ENCODE measurements at places on chromosomes 4 and X.

DNA sequence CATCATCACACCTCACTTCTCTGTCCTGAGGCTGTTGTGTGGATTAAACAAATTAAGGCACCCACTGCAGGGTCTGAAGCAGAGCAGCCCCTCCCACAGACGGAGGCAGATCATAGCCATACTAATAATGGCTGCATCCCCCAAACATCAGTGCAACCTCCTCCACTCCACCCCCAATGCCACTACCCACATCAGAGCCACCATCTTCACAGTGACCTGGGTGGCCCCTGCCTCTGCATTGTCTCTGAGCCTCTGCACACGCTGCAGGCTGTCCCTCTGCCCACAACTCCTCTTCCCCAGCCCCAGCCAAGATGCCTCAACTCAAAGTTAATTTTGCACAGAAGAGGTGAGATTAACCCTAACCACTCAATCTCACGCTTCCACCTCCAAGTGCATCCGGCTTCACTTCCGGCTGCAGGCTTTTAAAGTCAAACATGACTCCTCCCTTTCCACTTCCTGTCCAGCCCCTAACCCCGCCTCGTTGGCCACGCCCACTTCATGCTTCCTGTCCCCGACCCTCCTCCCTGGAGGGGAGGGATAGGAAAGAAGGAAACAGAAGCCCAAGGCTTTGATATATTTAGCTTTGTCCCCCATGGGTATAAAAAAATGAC is 22.7 kb downstream of the JAKMIP1 start:
- no peak for DNase-seq

- no peak for DNase-seq
Observed at GRCh38 chr4:167555338-167556022, 321.2 kb upstream of the SPOCK3 start.

- DNase-seq: no peak
Observed at GRCh38 chr4:125432078-125432477, 117.3 kb downstream of the FAT4 start.

DNA sequence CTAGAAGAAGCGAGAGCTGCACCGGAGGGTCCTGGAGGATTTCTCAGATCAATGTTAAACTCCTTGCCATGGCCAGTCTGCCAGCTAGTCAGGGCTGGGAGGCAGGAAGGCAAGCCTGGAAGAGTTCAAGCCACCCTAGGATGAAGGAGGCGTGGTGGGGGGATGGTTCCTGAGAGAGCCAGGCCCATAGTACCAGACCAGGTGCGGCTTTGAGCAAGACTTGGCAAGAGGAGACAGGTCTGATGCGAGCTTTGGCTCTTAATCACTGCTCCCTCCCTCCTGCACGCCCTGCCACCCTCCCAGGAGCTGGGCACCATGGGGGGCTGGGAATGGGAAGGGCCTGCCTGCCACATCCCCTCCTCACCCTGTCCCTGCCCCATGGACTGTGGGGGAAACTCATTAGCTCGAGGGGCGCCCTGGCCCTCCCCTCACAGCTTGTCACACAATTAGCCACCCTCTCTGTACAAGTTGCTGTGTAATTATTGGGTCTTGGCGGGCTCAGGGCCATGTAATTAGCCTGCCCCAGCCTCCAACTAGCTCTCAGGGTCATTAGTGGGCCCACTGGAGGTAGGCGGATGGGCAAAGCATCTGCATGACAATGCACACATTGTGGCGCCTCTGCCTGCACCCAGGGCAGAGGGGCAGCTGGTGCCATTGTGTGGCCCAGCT is 50.3 kb downstream of the EFNB1 start:
- DNase-seq: no peak

DNA sequence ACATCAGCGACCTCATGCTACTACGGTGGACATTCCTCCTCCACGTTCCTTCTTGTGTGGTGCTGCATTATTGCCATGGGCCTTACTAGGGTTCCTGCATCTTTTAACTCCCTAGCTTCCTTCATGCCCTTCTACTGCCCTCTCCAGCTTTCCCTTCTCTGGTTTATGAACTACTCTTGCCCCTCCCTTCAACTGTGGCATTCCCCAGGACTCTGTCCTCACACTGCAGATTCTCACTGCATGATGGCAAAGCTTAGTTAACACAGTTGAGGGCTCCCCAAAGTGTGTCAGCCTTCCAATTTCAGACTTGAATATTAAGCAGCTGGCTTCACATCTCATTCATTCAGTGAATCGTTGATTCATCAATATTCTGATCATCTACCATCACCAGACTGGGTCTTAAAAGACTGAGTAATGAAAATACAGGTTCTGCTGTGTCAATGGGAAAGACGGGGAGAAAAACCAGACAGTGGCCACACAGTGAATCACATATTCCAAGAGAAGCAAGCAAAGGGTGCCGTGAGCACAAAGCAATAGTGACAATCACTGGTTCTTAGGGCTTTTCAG is 53.0 kb downstream of the ZFX start:
- DNase-seq: no peak

DNA sequence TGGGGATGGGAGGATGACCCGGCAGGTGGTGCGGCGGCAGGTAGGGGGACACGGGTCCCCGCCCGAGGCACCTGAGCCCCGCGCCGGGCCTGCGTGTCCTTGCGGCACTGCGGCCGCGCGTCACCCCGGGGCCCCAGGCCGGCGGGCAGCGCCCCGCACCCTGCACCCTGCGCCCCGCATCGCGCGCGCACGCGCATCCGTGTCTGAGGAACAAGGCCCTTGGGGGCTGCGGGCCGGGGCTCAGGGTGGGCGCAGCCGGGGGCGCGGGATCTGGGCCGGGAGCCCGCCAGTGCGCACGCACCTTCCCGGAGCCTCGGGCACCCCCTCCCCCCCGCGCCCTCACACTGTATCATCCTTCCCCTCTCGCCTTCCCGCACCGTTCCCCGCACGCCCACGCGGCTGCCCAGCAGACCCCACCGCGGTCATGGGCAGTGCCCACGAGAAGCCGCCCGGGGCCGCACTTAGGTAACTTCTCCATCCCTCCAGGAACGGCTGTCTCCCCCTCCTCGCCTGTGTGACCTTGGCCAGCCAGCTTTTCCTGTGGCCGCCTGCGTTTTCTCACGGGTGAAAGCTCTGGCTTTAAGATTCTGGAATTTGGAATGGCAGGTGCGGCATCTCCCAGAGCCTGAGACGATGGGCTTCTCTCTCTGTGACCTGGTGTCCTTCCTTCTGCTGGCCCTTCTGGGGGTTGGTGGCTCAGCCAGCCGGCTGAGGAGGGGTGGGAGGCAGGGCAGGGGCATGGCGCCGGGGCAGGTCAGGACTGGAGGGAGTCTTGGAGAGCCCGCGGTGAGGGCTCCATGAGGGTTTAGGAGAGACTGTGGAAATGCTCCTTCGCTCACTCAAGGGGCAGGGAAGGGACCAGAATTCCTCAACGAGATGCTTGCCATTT is 748 bp downstream of the ATP2B3 start:
- DNase-seq: no peak

DNA sequence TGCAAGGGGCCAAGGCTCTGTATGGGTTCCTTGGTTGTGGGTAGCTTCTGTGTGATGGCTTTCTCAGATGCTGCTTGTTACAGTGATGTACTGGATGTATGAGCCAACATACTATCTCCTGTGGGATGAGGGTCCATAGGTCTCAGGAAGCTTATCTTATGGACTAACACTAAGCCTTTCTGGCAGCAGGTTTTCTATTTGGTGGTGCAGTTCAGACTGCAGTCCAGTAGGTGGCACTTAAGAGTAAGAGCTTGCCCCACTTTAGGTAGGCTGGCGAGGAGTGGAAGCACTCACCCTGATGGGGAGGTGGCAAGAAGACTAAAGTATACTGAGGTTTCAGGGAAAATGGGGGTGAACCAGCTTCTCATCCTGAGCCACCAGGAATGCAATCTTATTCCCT is 306.7 kb upstream of the MAOA start:
- DNase-seq: no peak

DNA sequence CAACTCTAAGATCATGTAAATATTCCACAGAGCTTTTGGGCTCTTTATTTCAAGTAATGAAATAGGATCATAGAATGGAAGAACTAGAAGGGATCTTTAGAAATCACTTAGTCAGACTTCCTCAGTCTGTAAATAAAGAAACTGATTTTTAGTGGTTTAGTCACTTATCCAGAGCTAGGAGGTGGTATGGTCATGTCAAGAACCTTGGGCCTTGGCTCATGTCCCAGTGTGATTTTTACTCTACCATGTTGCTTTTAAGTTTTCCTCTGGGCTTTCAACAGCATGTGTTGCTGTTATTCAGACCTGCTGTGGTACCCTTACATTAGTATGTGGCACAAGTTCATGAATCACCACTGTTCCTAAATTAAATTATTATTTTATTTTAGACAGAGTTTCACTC is 184.9 kb downstream of the FRAS1 start:
- DNase-seq: no peak

- DNase-seq: no peak
Observed at GRCh38 chrX:16096141-16096540, 27.2 kb upstream of the GRPR start.

DNA sequence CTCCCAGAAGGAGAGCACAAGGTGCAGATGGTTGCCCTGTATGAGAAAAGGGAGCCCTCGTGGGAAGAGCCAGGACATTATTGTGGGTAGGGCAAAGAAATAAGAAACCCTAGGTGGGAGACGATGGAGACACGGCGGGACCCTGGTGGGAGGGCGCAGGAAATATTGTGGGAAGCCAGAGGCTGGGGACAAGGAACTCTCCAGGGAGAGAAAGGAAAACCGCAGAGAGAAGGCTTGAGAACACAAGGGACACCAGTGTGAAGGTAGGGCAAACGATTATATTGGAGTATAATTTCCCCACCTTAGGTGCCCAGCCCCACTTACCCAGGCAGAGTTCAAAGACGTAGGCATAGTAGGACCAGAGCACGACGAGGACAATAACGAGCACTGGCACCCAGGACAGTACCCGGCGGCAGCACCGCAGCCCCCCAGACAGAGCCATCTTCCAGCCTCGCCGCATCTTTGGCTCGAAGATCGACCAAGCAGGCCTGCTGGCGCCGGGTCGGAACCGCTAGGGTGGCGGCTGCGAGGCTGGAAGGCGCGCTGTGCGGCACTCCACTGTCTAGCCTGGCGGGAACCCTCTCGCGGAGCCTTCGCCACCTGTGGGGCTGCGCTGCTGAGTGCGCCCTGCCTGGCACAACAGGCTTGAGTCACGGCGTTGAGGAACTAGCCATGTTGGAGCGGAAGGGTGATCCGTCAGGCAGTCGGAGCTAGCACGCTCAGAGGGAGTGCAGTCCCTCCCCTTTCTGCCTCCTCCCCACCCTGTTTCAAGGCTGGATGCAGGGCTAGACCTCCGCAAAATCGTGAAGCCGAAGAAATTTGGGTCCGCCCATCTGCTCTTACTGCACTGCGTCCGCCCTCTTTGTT is at the start of gene ZDHHC15:
Gene ZDHHC15 (minus strand): TSS at position 473 of the 867 bp plus-strand sequence. CDS start 13 bp downstream, at position 460.
- DNase-seq: peak; percentile 38
